Fibroblast of villous mesenchyme (primary cell): ENCODE measurements at places on chromosomes 2 and 18. TPM values are rescaled to one million over a fixed set of nuclear protein-coding genes. Genes with fewer than 3 reads are reported as not detected.

The CHRNA1 gene
- total RNA-seq = under 0.01 and 0.32 TPM in 2 replicates

The NT5DC4 gene
- not detected in 2 replicates for total RNA-seq

The RBM43 gene
- total RNA-seq = 4.2 and 4.7 TPM in 2 replicates

The NOL4 gene
- total RNA-seq = not detected in 2 replicates

The ATP8B1 gene
- 26.3 and 28.3 TPM in 2 replicates for total RNA-seq

The MEP1B gene
- under 0.01 and 0.64 TPM in 2 replicates for total RNA-seq

The ABCB11 gene
- under 0.01 TPM in 1 of 2 replicates, not detected in the other for total RNA-seq

The CNTNAP5 gene
- not detected in 2 replicates for total RNA-seq

DNA sequence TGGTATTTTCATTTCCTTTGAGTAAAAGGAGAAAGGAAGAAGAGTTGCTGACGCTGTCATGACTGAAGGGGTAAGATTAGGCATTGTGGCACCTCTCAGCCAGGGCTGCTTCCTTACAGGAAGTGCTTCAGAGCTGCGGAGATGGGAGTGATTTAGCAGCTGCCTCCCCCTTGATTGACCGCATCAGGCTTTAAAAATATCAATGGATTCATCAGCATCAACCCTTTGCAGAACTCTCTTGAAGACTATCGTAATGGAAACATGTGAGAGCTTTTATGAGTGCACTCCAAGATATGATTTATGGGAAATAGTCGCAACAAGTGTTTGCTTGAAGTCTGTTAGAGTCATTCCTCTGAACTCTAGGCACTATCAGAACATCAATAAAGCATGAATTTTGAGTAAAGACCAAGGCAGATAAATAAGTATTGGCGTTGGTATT lies 141.1 kb downstream of the CSRNP3 start:
- no peak for DNase-seq

DNA sequence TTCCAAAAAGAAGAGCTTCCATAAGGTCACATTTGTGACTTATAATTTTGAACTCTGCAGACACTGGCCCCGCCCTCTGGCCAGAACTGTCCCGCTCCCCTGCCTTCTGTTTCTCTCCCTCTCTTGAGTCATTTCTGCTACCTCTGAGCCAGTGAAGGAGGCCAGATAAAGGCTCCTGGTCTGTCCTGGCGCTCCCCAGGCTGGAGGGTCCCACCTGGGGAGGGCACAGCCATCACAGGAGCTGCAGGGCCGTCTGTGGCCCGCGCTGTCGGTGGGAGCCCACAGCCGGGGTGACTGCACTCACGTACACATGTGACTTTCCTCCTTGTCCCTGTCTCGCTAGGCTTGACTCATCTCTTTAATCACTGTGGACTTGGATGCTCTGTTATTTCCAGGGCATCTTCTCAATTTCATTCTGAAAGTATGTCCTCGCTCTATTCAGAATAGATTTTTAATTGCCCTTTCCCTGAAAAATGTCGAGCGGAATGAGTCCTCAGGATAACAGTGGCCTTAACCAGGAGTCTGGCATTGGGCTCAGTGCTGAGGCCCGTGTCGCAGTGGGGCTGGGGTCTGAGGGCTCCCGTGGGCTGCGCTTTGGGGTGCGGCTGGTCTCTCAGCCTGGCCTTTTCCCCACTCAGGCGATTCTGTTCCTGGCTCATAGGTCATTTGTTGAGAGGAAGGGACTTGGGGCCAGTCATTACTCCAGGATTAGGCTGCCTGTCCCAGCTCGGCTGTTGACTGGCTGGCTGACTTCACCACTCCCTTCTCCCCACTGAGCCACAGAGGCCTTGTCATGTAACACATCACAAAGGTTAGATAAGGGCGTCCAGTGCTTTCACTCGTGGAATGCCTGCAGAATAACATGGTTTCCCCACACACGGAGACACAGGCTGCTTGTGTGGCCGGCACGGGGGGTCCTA lies 34.5 kb downstream of the KLHL29 start:
- DNase-seq = peak; percentile 32

GRCh38 chr2:65382323-65382722 lies 50.1 kb downstream of the SPRED2 start:
- peak; percentile 28 for DNase-seq

DNA sequence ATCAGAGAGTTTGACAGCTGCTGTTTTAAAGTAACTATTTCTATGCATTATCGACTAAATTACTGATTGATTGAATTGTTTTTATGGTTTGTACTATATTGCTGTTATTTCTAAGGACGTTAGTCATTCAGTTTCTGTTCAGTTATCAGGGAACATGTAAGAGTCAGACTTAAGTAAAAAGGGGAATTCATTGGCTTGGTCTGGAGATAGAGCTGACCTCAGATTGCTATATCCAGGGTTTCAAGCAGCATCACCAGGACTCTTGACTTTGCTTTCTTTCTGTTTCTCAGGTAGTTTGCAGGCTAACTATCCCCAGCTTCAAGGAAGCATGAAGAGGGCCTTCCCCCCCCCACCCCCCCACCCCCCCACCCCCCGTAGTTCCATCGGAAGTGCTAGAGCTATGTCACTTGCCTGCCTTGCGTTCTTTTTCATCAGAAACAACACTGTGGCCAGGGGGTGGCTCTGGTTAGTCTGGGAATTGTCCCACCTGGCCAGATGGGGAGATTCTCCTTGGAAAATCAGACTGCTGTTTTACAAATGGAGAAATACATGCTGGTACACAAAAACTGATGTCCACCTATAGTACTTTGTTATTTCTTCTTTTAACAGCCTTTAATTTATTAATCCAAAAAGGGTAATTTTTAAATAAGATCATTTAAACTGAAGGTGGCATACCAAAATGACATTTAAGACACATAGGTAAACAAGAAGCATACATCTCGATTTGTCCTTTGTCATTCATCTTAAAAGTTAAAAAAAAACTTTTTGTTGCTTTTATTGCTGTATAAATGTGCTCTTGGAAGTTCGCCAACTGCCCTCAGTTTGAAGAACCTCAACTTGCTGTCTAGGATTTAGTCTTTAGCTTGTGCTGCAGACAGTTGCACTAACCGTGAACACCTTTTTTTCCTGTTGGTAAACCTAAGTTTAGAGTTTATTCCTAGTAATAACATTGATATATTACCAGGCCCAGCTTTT lies 9.4 kb downstream of the SMAD4 start:
- DNase-seq = no peak

DNA sequence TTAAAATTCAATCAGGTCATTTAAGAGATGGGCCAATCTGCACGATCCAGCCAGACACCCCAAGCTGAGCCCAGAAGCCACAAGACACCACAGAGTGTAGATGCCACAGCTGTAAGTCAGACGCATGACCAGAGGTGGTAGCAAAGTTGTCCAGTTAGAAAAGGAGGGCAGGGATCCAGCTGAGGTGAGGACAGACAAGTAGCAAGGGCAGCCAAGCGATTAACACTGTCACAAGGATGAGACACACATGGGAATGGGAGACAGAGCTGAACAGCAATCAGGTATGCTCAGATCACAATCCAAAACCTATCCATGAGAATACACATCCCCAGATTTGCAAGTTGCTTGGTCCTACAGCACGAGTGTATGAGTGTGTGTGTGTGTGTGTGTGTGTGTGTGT lies 143.4 kb upstream of the STK17B start:
- no peak for DNase-seq

DNA sequence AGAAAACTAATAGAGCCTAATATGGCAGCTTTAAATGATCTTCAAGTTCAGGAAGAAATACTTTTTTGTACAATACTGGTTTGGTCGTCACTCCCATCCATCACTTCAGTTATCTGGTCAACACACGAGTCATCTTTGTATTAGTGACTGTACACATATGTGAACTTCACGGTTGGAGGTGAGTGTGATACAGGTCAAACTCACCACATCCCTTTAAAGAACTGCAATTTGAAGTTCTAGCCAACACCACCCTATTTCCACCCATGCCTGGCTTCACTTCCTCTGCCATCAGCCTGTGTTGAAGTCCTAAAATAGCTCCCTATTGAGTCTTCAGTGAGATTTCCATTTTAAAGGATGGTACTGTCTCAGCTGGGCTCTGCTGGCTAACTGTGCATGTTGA lies 361.9 kb downstream of the TXNL1 start:
- DNase-seq = no peak

DNA sequence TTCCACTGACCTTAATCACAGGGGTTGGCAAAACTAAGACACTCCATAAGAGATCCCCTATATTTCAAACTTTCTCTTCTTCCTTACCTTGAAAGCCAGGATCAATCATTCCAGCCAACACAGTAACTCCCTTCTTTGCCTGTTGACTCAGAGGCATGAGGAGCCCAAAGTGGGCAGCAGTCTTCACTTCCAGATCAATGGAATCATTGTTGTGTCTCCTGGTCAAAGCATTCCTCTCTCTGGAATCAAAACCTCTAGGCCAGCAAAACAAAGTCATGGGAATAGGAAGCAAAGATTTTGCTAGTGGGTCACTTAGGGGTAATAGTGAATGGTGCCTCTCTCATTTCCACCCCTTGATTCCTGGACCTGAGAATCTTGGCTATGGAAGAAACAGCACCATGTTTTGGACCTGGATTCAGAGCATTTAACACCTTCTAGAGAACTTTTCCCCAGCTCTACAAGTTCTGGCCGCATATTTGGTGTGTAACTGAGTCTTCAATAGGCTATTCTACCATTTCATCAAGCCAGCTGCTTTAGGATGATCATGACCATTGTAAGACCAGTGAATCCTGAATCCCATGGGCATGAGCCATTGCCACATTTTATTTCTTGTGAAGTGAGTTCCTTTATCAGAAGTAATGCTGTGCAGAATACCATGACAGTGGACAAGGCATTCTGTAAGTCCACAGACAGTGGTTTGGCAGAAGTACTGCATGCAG lies 65.7 kb upstream of the SERPINE2 start:
- no peak for DNase-seq

DNA sequence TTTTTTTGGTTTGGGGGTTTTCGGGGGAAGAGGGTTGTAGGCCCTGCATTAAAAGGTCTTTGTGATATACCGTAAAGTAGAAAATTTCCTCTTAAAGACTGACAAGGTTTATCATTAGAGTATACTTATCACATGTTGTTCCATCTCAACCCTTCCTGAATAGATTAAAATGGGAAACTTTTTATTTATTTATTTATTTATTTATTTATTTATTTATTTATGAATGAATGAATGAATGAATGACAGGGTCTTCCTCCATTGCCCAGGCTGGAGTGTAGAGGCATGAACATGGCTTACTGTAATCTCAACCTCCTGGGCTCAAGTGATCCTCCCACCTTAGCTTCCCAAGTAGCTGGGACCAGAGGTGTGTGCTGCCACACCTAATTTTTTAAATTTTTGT lies 48.5 kb upstream of the SLC3A1 start:
- DNase-seq = no peak

DNA sequence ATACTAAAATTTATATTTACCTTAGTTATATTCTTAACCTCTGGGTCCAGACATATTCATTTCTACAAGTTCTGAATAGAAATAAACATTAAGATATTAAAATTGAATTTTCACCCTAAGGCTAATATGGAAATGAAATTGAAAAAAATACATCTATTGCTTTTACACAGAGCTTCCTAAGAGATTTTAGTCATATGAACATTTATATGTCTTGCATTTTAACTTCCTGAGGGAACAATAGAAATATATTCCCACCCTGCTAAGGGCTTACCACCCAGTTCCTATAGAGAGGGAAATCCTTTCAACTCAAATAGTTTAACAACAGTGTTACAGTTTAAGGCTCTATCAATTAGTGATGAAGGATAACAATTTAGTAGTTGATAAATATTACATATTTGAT lies 60.5 kb downstream of the SOCS6 start:
- DNase-seq = no peak

GRCh38 chr18:41887100-41887499 lies 67.9 kb upstream of the PIK3C3 start:
- DNase-seq = no peak

DNA sequence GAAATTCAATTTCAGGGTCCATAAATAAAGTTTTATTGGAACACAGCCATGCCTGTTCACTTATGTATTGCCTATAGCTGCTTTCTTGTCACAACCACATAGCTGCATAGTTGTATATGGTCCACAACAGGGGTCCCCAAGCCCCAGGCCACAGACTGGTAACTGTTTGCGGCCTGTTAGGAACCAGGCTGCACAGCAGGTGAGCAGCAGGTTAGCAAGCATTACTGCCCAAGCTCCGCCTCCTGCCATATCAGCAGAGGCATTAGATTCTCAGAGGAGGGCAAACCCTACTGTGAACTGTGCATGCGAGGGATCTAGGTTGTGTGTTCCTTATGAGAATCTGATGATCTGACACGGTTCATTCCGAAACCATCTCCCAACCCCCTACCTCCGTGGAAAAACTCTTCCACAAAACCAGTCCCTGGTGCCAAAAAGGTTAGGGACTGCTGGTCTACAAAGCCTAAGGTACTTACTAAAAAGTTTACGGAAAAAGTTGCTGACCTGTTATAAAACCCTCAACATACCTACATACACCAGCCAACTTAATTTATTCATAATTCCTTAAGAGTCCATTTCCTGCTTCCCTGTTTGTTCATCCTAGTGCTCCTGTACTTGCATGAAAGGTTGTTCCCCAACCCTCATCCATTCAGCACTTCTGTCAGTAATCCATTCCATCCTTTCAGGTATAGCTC lies 40.1 kb downstream of the NDUFAF7 start:
- no peak for DNase-seq

DNA sequence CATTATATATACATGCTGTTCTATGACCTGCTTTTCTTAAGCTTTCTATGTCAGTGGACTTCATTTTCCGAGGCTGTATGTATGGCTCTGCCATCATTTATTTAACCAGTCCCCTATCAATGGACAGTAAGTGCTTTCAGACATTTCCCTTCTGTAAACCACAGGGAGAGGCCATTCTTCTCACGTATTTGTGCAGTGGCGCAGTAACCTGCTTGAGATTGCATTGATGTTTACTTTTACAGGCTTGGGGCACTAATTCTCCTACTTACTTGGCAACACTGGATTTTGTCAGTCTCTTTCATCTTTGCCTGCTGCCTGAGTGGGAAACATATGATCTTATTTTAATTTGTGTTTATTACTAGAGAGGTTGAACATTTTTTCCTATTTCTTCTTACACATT lies 52.1 kb downstream of the BOLA3 start:
- no peak for DNase-seq

DNA sequence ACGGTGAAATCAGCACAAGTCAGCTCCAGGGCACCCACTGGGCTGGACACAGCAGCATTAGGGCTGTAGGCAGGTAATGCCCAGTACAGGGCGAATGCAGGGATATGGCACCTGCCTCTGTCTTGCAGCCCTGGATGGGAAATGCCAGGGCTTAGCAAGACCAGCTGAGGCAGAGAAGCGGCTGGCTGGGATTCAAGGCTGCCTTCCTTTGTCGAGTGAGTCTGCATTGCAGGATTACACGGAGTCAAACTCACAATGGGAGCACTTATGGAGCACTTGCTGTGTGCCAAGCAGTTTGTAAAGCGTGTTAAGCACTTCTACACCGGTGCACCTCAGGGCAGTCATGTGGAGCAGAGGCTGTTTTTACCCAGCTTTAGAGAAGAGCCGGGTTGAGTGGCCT lies 87.3 kb upstream of the HDAC4 start:
- DNase-seq = no peak

DNA sequence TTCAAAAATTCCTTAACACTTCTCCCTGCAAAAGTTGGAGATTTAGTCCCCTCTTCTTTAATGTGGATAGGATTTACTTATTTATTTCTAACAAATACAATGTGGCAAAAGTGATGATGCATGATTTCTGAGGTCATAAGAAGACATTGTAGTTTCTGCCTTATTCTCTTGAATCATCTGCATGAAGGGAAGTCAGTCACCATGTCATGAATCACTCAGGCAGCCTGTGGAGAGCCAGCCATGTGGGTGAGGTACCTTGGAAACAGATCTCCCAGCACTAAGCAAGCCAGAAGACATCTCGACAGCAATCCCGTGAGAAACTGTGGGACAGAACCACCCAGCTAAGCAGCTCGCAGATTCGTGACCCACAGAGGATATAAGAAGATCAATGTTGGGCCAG lies 2.7 kb upstream of the ZC3H8 start:
- no peak for DNase-seq
